NCI-H2107 (cell line): ENCODE measurements at places on chromosomes 6 and 20.

- no peak for DNase-seq
Observed at GRCh38 chr6:41294214-41294872, 7.9 kb upstream of the TREM1 start.

- DNase-seq, result no peak
Observed at GRCh38 chr6:57207141-57207540, 15.0 kb downstream of the RAB23 start.

DNA sequence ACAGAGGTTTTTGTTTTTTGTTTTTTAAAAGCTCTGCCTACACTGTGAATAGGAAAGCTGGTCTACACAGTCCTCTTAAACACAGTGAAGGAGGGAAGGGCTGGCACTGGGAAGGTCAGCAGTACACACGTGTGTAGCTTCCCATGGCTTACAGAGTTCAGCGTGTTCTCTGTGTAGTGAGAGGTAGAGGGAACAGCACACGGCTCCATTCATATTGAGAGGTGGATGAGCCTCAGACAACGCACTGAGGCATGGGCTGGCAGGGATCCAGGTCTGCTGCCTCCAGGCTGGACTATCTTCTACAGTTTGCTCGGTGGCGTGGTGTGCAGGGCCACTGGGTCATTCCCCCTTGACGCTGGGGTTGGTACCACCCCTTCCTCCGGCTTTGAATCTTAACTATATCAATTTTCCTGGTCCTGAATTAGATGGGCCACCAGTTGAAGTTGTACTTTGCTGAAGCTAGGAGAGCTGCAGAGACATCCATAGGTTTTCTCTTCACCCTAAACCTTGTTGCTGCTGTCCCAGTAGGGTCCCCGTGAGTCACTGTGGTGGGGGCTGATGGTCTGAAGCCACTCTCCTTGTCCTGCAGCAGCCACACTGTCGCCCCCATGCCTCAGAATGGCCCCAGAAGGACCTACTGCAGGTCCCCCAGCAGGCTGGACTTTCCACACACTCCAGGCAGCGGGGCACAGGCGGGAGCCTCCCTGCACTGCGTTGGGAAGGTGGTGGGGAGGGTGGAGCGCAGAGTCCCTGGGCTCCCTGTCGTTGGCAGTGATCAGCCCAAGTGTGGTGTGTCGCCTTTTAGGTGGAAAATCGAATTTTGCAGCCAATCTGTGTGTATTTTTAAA, 2.0 kb downstream of the ARFGAP1 start:
- no peak for DNase-seq

DNA sequence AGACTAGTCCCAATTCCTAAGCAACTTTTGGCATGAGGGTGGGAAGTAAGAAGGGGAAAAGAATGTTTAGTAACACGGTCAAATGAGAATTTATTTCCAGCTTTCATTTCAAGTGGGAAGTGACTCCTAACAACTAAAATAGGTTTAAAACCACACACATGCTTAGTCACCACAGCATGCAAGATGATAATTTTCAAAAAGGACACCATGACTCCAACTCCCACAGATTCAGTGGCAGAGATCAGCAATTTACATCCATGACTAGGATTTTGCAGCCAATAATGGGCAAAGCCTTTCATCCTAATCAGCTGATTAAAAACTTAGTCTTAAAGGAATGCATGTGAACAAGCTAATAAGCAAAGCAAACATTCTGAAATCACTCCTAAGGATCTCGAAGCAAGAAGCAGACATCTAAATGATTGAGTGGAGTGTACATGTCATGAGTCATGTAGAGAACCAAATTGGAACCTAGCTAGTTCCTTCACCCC, 48.1 kb upstream of the GCLC start:
- DNase-seq, result no peak

- DNase-seq, result no peak
Observed at GRCh38 chr20:57691699-57692098, 18.1 kb downstream of the PMEPA1 start.

DNA sequence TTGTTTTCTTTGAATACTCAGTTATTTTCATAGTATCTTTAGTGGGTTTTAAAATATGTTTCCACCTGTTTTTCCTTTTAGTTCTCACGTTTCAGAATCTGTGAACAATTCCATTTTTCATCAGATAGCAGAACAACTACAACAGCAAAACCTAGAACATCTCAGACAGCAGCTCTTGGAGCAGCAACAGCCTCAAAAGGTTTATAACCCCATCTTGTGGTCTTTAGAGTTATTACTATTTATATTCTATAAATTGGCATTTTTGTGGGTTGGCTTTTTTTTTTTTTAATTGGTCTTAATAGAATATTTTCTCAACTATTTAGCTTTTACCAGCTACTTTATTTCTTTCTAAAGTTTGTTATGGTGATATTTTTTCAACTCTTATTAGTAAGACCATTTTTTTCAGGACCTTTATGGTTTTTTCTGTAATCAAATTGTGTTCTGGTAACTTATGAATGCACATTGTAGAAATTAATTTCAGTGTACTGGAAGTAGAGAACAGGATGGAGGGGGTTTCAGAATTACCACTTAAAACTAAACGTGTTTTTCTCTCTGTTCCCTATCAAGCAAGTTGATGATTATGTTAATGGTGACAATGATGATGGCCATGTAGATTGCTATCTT, 72.2 kb downstream of the SCAF8 start:
- no peak for DNase-seq

GRCh38 chr6:52647199-52647598, 23.7 kb upstream of the TMEM14A start:
- no peak for DNase-seq

DNA sequence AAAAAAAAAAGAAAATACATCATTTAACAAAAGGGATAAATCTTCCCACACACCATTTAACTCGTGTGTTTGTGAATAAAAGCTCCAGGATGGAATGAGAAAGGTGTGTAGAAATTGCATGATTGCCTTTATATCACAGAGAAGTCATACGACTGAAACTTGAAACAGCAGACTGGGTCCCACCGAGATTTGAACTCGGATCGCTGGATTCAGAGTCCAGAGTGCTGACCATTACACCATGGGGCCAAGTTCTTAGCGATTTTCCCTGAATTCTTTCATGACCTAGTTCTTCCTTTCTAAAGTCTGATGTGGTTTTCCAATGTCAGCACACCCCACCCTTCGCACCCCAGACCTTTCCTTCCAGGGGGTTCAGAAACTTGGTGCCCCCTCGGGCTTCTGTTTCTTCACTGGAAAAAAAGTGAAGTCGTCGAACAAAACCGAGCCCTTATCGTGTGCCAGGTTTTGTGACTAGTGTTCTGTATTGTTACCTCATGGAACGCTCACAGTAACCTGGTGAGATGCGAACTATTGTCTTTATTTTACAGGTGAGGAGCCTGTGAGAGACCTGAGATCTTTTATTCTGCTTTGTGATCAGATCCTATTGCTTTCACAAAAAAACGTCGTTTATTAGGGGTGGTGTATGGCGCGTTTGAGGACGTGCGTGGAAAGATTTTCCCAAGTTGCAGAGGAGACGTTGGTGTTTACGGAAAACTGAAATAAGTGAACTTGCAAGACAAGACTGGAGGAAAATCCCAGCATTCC, 120.8 kb downstream of the OR2B2 start:
- no peak for DNase-seq

GRCh38 chr20:14518648-14519047, 181.2 kb upstream of the FLRT3 start:
- no peak for DNase-seq

DNA sequence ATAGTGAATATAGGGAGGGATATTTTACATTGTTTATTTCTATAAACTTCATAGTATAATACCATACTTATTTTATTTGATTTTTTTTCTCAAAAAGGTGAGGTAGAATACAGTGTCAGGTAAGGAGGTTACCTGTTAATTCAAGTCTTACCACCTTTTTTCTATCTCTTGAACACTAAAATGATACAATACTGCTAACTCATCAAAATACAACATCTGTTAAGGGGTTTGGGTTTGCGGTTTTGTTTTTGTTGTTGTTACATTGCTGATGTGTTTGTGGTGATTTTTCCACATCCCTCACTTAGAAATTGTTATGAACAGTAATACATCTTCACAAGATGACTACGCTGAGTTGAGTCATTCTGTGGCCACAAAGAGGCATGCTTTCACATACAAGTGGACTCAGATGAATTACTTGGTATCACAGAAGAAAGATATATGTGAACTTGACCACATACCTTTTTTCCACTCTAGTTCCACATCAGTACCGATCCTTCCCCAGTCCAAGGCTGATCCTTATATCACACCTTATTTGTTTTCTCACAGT, 139.4 kb upstream of the ID4 start:
- no peak for DNase-seq

DNA sequence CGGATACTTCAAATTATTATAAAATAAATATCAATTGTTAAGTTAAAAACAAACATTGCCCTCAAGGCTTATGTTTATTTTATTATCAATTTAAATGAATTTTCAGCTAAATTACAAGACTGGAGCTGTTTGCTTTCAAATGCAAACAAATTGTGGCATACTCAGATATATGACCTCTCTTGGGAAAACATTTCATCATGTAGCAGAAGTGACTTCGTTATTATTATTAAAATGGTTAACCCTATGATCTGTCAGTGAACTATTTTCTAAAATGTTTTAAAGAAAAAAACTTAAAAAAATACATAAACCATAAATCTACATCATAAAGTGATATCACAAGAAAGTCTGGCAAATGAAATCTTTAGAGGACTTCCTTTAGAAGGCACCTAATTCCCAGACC, 72.5 kb downstream of the MAN1A1 start:
- no peak for DNase-seq

GRCh38 chr6:55772730-55773129, 102.7 kb downstream of the BMP5 start:
- no peak for DNase-seq

- DNase-seq, result peak; percentile 50
Observed at GRCh38 chr20:46013829-46014516, 5.3 kb downstream of the MMP9 start.

DNA sequence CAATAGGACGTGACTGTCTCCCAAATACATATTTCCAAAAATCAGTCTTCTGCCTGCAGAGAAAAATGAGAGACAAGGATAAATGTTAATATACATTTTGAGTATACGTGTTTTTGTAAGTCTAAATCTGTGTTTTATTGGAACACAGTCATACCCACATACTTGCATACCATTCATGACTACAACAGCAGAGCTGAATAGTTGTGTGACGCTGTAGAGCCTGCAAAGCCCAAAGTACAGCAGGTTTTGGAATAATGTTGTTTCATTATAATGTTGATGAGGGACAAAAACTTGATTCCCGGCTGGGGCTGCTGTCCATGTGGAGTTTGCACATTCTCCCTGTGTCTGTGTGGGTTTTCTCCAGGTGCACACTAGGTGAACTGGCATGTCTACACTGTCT, 23.8 kb upstream of the FBXO9 start:
- DNase-seq, result no peak

GRCh38 chr20:51426718-51427650, 115.5 kb downstream of the NFATC2 start:
- no peak for DNase-seq

GRCh38 chr20:60049601-60050000, 91.4 kb downstream of the CDH26 start:
- no peak for DNase-seq

- DNase-seq, result no peak
Observed at GRCh38 chr6:129055796-129056195, 172.9 kb downstream of the LAMA2 start.

DNA sequence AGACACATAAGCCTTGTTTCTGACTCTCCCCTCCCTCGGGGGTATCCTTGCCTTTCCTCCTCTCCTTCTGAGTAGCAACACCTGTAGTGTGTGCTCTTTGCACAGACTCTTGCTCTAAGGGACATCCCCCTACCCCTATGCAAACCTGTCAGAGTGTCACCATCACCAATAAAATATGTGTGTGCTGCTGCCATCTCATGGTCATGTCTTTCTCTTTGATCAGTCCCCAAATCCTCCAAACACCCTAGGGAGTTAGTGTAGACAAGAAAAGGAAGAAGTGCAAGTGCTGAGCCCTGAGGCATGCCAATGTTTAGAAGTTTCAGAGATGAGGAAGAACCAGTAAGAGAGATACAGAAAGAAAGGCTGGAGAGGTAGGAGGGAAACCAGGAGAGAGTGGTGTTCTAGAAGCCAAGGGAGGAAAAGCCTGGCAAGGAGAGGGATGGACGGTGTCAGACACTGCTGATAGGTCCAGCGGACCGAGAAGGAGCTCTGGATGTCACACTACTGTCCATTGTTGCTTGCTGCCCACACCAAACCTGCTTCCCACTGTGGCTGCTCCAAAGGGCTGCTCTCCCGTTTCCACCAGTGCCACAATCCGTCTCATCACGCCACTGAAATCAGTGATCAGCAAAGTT, 16.4 kb downstream of the TRMT6 start:
- no peak for DNase-seq

- no peak for DNase-seq
Observed at GRCh38 chr6:134034961-134035822, 17.2 kb downstream of the SLC2A12 start.

DNA sequence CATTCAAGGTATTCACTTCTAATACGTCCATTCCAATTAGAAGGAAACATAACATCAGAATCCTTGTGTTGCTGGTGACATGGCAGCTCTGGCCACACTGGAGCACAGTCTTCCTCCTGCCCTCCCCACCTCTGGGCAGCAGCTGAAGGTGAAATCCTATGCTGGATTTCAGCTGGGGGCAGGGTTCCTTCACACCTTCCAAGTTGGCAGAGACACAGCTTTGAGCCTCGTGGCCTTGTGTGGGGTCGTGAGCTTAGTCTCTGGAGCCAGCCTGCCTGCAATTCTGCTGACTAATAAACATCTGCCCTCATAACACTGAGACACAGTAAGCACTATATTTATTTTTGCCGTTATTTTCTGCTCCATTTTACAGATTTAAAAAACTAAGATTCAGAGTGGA, 218.9 kb upstream of the RIN2 start:
- no peak for DNase-seq

GRCh38 chr20:2468581-2469407, 1.8 kb downstream of the SNRPB start:
- DNase-seq, result no peak

GRCh38 chr6:50257322-50257721, 207.6 kb upstream of the DEFB112 start:
- no peak for DNase-seq

- no peak for DNase-seq
Observed at GRCh38 chr6:45970326-45970725, 45.3 kb downstream of the CLIC5 start.

DNA sequence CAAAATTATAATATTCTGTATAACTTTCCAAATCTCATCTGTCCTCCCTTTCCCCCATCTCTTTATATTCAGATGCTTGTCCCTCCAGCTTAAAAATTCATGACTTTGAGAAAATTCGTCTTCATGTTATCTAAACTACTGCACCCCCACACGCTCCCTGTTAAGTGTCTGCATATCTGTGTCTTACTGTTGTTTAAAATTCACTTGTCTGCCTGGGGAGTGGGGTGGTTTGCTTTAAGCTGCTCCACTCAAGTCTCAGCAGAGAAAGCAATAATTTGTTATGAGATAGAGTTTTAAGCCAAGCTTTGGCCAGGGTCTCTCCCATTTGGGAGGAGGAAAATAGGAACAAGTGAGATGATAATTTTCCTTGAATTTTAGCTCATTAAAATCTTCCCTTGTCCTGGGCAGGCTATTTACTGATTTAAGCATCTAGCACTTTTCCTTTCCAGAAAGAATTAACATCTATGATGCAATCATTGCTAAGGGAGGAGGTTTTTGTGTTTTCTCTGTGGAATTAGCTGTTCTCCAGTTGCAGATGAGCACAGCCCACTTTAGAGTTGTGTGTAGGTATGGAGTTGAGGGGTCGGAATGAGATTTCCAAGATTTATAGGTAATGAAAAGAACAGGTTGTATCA, 36.8 kb downstream of the MTHFD1L start:
- no peak for DNase-seq
